Hematopoietic multipotent progenitor cell treated with erythropoietin and hydrocortisone succinate and interleukin-3 and kit ligand, for 17 days (in vitro differentiated cells): ENCODE measurements at places on chromosomes 12 and 14.

- DNase-seq, result no peak
These were observed 24.2 kb downstream of the CHST11 start for GRCh38 chr12:104480826-104481440.

- DNase-seq, result no peak
These were observed 4.4 kb upstream of the CSRNP2 start for GRCh38 chr12:51087818-51088217.

- DNase-seq, result no peak
These were observed 611.3 kb downstream of the ETNK1 start for GRCh38 chr12:23236066-23236780.

DNA sequence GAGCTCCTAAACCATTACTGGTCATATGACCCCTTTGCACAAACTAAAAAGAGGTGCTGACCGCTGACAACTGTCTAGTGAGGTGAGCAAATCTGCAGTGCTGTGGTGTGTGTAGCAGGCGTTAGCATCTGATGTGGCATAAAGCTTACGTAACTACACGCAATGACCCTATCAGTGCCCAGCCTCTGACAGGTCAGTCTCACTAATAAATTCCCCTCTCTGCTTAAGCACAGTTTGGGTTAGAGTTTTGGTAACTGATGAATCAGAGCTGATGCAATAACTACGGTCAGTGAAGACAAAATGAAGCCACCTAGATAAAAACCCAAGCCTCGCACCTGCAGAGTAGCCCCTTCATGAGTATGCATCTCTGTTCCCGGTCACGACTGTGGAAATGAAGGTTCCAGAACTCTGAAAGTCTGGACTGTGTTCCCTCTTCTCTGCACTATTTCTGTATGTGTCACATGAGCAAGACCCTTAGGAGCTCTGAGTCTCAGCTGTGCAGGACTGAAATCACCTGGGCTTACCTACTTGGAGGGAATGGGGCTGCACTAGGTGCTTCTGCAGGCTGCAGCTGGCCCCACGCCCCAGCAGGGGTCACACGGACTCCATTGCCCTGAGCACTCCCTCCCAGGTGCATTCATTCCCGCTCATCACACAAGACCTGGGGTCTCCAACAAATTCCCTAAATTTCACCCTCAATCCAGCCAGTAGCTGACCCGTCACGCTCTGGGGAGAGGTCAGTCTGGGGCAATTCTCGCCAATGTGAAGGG is 54.4 kb downstream of the RIMBP2 start:
- no peak for DNase-seq

- no peak for DNase-seq
These were observed 1.2 kb upstream of the SRGAP1 start for GRCh38 chr12:63843254-63843720.

- DNase-seq, result no peak
These were observed 939 bp downstream of the TGFB3 start for GRCh38 chr14:75980856-75981255.

GRCh38 chr12:47075192-47076084 is 4.0 kb upstream of the PCED1B start:
- no peak for DNase-seq

GRCh38 chr14:104800015-104800770 is 708 bp upstream of the ZBTB42 start:
- DNase-seq, result peak; percentile 47

DNA sequence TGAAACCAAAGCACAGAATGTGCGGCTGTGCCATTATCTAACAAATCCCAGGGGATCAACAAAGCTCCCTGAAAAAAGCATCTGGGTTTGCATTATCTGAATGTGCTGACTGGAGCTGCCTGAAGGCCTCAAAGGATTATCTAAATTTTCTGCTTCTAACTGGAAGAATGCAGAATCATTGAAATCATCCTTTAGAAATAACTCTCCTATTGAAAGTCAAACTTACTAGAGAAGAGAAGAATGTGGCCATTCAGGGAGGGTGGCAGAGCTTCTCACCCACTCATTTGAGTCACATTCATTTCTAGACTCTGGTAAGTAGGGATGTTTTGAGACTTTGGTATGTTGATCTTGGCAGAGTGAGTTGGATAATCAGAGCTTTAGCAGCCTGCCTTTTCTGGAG is 220.6 kb upstream of the RGS6 start:
- no peak for DNase-seq

- DNase-seq, result no peak
These were observed 135.7 kb upstream of the SEL1L start for GRCh38 chr14:81669308-81669707.
